Stomach (tissue), 19 donors: ENCODE measurements at places on chromosomes 7 and 10. TPM values are rescaled to one million over a fixed set of nuclear protein-coding genes. Genes with fewer than 3 reads are reported as not detected.

MBL2 gene
- total RNA-seq = 2.7 TPM

GRCh38 chr7:137395420-137395819, 51.9 kb upstream of the PTN start:
- no peak overlapping the region for H3K27ac ChIP-seq
- DNase-seq = no peak
- no peaks in the 10 kb centered on the region for H3K27me3 ChIP-seq
- H3K36me3 ChIP-seq = no peaks in the 10 kb centered on the region

HOXA5 gene
- 42.2 TPM for total RNA-seq

GRCh38 chr7:51295440-51296245, 21.0 kb downstream of the COBL start:
- no peak for DNase-seq
- peaks cover 27% of the 10 kb centered on the region for H3K4me1 ChIP-seq
- H3K36me3 ChIP-seq = no peaks in the 10 kb centered on the region
- no peaks in the 10 kb centered on the region for H3K27me3 ChIP-seq
- H3K27ac ChIP-seq = no peak overlapping the region

DNA sequence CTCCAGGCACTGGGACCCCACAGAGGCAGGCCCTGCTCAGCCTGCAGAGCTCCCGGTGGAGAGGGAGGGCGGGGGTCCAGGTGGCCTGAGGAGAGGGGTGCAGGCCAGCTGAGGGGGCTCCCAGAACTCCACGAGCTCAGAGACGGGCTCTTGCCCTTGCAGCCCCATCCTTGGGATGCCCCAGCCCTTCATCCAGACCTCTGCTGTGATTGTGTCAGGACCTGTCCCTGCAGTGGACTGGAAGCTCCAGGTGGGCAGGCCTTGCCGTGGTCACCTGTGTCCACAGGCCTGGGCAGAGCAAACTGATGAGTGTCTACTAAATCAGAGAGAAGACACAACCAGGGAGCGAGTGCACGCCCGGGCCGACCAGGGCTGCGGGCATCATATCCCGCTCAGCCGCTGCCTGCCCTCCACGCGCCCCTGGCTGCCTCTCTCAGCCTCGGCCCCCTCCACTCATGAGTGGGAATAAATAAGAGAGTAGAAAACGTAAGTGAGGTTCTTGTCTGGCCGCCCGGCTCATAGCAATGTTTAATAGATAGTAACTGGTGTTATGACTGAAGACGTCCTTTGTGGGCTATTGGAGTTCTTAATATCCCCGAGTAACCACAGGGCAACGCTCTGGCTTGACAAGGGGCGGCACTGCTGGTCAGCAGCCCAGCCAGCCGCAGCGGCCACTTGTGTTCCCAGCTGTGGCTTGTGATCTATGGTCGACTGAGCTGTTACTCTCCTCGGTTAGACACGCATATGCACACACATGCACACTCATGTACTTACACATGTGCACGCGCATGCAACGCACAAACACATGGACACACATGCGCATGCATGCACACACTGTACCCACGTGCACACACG, 105.6 kb downstream of the LHPP start:
- no peak overlapping the region for H3K27ac ChIP-seq
- no peak overlapping the region for H3K4me3 ChIP-seq
- no peaks in the 10 kb centered on the region for H3K4me1 ChIP-seq
- H3K27me3 ChIP-seq = no peaks in the 10 kb centered on the region

GRCh38 chr10:130921461-130921860, 390.1 kb downstream of the TCERG1L start:
- no peak overlapping the region for H3K4me3 ChIP-seq
- H3K27me3 ChIP-seq = no peaks in the 10 kb centered on the region
- no peaks in the 10 kb centered on the region for H3K4me1 ChIP-seq
- no peak for DNase-seq

- no peak overlapping the region for H3K4me3 ChIP-seq
- DNase-seq = no peak
- H3K27me3 ChIP-seq = no peaks in the 10 kb centered on the region
- H3K27ac ChIP-seq = no peak overlapping the region
- H3K36me3 ChIP-seq = no peaks in the 10 kb centered on the region
- no peaks in the 10 kb centered on the region for H3K4me1 ChIP-seq
Observed at GRCh38 chr10:48231699-48232315, 42.7 kb downstream of the FRMPD2 start.

DNA sequence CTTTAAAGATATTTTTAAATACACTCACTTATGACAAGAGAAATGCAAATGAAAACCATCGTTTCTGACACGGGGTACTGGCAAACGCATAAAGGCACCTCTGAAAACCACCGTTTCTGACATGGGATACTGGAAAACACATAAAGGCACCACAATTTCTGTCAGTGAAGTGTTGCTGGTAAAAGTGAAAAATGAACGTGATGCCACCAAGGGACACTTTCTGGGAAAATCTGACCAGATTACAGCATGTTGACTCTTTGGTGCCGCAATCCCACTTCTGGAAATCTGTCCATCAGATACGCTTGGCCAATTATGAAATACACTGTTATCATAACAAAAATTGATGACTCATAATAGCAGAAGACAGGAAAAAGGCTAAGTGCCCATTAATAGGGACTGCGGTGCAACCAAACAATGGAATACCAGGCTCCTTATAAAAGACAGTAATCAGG, 131.7 kb downstream of the ZMYND11 start:
- H3K27ac ChIP-seq = no peak overlapping the region
- no peaks in the 10 kb centered on the region for H3K4me1 ChIP-seq
- no peaks in the 10 kb centered on the region for H3K36me3 ChIP-seq
- no peak for DNase-seq
- no peak overlapping the region for H3K4me3 ChIP-seq

AKR1C8 gene
- total RNA-seq = not detected

GRCh38 chr10:48818861-48819520, 120.6 kb downstream of the LRRC18 start:
- no peaks in the 10 kb centered on the region for H3K4me1 ChIP-seq
- H3K36me3 ChIP-seq = no peaks in the 10 kb centered on the region
- no peak overlapping the region for H3K27ac ChIP-seq
- no peak overlapping the region for H3K4me3 ChIP-seq

DNA sequence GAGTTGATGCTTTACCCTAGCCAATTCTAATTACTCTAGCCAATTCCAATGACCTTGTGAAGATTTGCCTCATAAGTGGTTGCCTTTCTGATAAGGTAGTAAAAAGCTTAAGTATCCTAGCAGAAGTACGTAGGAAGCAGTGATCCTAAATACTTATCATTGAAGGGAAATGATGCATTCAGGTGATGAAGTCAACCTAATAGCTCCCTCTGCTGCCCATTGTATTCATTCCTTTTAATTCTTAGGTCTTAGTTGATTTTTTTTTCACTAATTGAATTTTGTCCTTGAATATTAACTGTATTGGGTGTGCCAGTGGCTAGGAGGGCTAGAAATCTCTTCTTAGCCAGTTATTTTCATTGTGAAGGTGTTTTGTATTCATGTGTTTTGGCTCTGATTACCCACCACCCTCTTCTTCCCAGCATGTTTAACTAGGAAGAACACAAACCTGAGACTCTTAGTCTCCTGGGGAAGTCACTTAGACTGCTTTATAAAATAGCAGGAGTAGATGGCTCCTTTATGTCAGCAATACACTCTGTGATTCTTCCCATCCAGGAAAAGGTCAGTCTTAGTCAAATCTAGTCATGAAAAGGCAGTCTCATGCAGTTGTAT, 46.3 kb downstream of the PLEKHA8 start:
- peaks cover 6% of the 10 kb centered on the region for H3K4me1 ChIP-seq
- H3K36me3 ChIP-seq = peaks cover 33% of the 10 kb centered on the region
- peak; percentile 56 for DNase-seq
- H3K27me3 ChIP-seq = no peaks in the 10 kb centered on the region
- no peak overlapping the region for H3K4me3 ChIP-seq
- H3K27ac ChIP-seq = no peak overlapping the region
